Mammary epithelial cell (primary cell): ENCODE measurements at places on chromosomes 1 and 21. TPM values are rescaled to one million over a fixed set of nuclear protein-coding genes. Genes with fewer than 3 reads are reported as not detected.

- DNase-seq, result no peak
Measured at GRCh38 chr21:38994042-38994441, 188.3 kb downstream of the ETS2 start.

DNA sequence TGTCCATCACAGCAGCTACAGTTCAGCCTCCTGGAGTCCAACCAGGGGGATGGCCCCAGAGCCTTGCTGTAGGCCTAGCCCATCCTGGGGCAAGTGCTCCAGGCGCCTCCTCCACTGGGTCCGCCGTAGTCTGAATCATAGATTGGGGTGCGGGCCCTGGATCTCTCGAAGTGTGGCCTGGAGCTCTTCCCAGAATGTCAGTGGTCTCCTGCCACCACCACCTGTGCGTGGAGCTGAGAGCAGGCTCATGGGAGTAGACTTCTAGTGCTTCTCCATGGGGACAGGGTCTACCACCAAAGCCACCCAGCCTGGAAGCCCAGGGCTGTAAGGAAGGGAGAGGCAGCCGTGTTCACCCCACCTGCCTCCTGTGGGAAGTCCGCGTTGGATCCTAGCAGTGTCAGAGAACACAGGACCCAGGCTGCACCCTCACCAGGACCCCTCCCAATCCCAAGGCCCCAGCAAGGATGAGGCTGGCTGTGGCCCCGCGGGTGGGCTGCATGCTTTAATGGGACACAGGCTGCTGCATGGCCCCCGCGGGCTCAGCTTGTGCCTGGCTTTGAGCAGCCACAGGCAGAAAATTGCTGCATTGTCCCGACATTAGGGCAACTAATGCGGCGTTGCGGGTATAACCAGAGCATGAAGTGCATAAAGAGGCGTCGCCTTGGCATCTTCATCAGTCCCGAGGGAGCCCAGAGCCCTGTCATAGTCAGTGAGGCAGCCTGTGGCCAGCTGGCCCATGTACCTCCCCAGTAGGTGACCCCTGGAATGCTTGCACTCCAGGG is 735 bp upstream of the HES3 start:
- no peak for DNase-seq

MYOM3 gene
- 0.19 TPM for polyA plus RNA-seq

DNA sequence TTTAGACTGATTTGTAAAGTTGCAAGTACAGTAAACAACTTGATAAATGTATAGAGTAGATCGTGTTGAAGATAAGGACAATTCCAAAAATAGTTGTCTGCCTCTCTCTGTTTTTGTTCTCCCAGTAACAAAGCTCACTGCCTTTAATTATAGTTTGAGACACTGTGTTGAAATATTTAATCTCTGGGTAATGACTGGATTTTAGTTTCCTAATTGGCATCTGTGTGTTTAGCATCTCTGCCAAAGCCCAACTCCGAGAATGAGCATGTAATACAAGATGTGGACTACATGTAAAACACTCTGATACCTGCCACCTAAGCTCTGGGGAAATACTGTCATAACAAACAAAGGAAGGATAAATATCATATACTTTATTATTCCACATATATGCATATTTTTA is 27.7 kb upstream of the SDE2 start:
- no peak for DNase-seq

OR2G6 gene
- not detected for polyA plus RNA-seq

DNA sequence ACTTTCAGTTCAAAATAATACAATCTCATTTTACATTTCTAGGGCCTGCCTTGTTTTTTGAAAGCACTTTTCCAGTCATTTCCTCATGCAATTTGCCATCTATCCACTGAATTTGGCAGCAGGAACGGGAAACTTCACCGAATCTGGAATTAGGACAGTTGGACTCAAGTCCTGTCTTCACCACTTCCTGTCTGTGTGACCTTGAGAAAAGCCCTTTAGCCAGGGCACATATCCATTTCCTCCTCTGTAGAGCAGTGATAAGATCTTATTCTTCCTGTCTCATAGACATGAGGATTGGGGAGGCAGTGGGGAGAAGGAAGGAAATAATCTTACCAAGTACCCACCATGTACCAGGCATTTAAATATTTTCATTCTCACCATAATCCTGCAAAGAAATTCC is 12.0 kb downstream of the VAV3 start:
- no peak for DNase-seq

DNA sequence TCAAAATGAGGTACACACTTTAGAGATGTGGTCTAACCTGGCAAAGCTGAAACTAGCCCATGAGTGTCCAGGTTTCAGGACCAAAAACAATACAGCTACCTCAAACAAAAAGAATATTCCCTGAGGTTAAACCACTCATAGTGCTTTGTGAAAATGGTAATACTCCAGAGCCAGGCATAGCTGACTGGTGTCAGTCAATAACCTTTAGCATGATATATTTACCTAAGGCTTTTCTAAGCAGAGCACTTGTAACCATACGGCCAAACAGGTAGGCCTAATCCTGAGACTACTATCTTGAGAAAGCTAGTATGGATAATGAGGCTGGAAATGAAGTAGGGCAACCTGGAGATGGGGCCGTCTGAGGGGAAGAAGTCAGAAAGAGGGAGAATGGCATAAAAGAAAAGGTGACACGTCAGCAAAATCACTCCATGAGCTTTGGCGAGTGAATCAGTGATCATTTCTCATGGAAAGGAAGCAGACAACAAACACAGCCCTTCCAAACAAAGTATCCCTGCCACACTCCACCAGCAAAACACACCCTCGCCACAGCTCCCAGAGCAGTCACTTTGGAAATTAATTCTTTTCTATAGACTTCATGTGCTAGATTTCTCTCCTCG is 1.7 kb upstream of the LRRC52 start:
- DNase-seq, result no peak

GRCh38 chr1:54278941-54279422 is 79.0 kb downstream of the MRPL37 start:
- no peak for DNase-seq
